ENCODE measurements at places on chromosomes 5 and 9.
A peak's percentile ranks its signal among the peaks of the same experiment; 100 is the strongest.

- no peak for DNase-seq
- H3K4me1 ChIP-seq = peaks cover 51% of the 10 kb centered on the region
- peaks cover 43% of the 10 kb centered on the region for H3K36me3 ChIP-seq
Observed at GRCh38 chr5:132766020-132766805, 10.8 kb downstream of the SEPTIN8 start.

- no peak overlapping the region for H3K27ac ChIP-seq
- no peak for DNase-seq
- no peak overlapping the region for H3K4me3 ChIP-seq
- peaks cover 7% of the 10 kb centered on the region for H3K4me1 ChIP-seq
Observed at GRCh38 chr9:18568973-18569372, 95.0 kb downstream of the ADAMTSL1 start.

DNA sequence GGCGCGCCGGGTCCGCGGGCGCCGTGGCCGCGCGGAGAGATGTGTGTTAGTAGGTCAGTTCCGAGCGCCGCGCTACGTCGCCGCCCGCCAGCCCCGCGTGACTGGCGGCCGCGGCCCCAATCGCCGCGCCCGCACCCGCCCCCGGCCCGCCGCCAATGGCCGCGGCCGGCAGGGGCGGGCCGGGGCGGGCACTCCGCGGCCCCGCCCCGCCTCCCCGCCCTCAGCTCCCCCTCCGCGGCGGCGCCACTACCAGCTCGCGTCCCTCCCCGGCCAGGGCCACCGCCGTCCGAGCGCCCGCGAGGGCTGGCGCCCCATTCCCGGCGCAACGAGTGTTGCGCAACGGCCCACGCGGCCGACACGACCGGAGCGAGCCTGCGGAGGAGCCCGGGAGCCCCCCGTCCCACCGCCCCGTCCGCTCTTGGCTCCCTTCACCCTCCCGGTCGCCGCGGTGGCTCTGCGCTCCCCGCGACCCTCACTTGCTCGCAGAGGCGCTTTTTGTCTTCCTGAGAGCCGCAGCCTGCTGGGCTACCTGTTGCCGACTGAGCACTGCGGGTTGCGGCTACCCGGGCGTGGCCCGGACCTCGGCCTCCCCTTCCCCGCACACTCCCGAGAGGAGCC, at the start of gene NFIL3:
Gene NFIL3 (minus strand): TSS at position 48 of the 618 bp plus-strand sequence. CDS start 13,098 bp downstream, outside the sequence.
- peak within 1 kb of the TSS; percentile 100 for H3K27ac ChIP-seq
- DNase-seq = peak; percentile 90
- H3K4me1 ChIP-seq = peaks cover 67% of the 10 kb centered on the region
- no peaks in the 10 kb centered on the region for H3K36me3 ChIP-seq
- peak within 1 kb of the TSS; percentile 94 for H3K4me3 ChIP-seq

GRCh38 chr5:54013556-54014194, 296.7 kb downstream of the ARL15 start:
- H3K27ac ChIP-seq = no peak overlapping the region
- no peaks in the 10 kb centered on the region for H3K36me3 ChIP-seq
- H3K4me3 ChIP-seq = no peak overlapping the region
- peak; percentile 63 for DNase-seq
- H3K27me3 ChIP-seq = no peaks in the 10 kb centered on the region
- no peaks in the 10 kb centered on the region for H3K4me1 ChIP-seq

DNA sequence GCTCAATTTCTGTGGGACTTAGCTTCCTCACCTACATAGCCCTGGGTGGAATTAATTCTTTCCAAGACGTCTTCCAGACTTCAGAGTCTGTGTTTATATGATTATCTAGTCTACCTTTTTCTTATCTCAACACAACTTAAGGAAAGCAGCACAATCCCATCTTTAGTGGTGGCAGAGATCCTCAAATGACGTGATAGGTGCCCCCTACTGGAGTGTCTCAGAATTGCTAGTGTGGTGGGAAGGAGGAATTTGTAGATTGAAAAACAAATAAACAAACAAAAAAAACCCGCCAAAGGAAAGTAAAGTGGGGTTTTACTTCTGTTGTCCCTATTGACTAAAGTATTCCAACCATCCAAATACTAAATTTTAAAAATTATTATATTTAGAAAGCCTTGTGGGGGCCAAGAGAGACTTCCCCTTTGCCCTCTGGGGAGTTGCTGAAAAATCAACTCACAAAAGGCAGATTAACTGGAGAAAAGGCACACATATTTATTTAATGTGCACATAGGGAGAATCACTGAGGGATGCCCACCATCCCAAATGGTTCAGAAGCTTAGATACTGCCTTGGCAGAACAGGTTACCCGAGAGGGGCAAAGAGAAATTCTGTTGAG, 283.3 kb downstream of the TMEM167A start:
- no peak for DNase-seq
- no peaks in the 10 kb centered on the region for H3K4me1 ChIP-seq
- no peak overlapping the region for H3K4me3 ChIP-seq
- H3K27me3 ChIP-seq = no peaks in the 10 kb centered on the region

- peak; percentile 37 for DNase-seq
- H3K27ac ChIP-seq = no peak overlapping the region
- peaks cover 25% of the 10 kb centered on the region for H3K4me1 ChIP-seq
- H3K4me3 ChIP-seq = no peak overlapping the region
- H3K36me3 ChIP-seq = peaks cover 47% of the 10 kb centered on the region
Observed at GRCh38 chr5:134580001-134580460, 52.6 kb downstream of the SAR1B start.

GRCh38 chr5:125185740-125186139, 439.3 kb upstream of the ZNF608 start:
- H3K27me3 ChIP-seq = no peaks in the 10 kb centered on the region
- no peak overlapping the region for H3K4me3 ChIP-seq
- no peak for DNase-seq

GRCh38 chr5:140590861-140591260, 26.2 kb downstream of the SLC35A4 start:
- H3K4me3 ChIP-seq = no peak overlapping the region
- no peaks in the 10 kb centered on the region for H3K36me3 ChIP-seq
- DNase-seq = no peak

DNA sequence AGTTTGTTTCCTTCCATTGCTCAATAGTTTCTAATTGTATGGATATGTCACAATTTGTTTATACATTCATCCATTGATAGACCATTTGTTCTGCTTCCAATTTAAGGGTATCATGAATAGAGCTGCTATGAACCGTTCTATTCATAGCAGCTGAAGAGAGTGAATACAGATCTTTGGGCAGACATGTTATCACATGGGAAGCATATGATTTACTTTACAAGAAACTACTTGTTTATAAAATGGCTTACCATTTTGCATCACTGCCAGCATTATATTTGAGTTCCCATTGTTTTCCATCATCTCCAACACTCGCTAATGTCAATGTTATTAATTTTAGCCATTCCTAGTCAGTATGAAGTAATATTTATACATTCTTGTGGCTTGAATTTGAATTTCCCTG, 549.0 kb downstream of the MAT2B start:
- H3K27ac ChIP-seq = no peak overlapping the region
- no peak overlapping the region for H3K4me3 ChIP-seq
- H3K4me1 ChIP-seq = no peaks in the 10 kb centered on the region

DNA sequence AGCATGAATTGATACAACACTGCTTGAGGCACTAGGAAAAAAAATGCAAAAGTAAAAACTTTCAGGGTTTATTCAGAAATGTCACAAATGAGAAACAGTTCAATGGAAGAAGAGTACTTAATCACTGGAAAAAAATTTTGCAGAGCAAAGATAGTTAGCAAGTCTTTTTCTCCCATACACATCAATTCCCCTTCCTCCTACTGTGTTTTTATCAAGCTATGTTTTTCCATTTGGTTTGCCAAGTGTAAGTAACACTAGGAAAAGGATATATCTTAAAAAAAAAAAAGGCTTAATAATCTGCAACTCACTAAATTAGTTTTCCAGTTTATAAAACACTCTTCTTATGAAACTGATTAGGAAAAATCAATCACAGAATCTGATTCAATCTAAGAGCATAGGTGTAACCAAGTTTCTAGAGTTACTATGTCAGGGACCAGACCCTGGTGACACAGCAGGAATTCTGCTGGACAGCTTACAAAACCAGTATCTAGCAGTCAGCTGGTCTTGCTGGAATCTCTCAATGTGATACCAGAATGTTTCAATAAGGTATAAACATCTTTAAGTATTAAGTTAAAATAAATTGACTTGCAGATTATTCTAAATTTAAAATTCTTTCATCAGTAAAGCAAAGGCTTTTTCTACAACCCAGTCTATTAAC, 34.7 kb downstream of the RNF145 start:
- no peaks in the 10 kb centered on the region for H3K27me3 ChIP-seq
- H3K4me1 ChIP-seq = peaks cover 22% of the 10 kb centered on the region
- no peaks in the 10 kb centered on the region for H3K36me3 ChIP-seq

DNA sequence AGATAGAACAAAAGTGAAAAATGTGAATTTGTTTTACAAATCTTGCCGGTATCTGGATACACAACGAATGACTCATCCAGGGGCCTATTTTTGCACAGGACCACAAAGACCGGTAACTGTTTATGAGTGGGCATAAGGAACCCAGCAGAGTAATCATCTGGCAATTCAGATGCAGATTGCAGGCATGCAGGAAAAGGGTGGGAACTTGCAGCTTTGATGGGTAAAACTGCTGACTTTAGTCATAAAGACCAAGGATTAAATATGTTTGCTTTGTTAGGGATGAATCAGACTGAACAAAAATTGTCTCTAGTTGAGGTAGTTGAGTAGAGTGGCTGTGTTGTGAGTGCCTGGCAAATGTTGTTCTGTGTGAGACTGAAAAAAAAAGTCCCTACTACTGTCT, 309.6 kb upstream of the CCNH start:
- no peaks in the 10 kb centered on the region for H3K36me3 ChIP-seq
- no peaks in the 10 kb centered on the region for H3K27me3 ChIP-seq
- H3K27ac ChIP-seq = no peak overlapping the region
- no peaks in the 10 kb centered on the region for H3K4me1 ChIP-seq

DNA sequence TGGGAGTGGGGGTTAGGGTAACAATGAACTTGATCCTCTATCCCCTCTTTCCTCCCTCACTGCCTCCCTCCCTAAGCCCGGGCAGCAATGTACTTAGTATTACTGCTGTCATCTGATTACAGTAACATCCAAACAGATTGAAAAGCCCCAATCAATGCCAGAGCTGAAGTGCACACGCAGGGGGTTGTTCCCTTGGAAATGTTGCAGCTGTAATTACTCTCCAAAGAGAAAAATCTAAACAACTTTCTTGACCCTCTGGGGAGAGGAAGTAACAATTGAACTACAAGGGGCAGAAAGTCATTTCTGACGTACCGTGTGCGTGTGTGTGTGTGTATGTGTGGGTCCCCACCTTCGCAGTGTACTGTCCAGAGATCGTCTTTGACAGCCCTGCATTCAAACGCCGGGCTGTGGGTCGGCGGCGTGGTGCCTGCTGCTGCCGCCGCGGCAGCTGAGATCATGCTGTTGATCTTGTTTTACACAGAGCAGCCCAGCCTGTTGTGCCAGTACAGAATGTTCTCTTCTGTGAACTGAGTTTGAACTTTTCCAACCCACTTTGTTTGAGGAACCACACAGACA, 66.0 kb upstream of the KLF9 start:
- H3K36me3 ChIP-seq = no peaks in the 10 kb centered on the region
- no peaks in the 10 kb centered on the region for H3K27me3 ChIP-seq
- H3K4me3 ChIP-seq = peak overlapping the region; percentile 23
- peak overlapping the region; percentile 96 for H3K27ac ChIP-seq
- peaks cover 90% of the 10 kb centered on the region for H3K4me1 ChIP-seq

GRCh38 chr9:96460882-96461281, 10.9 kb downstream of the HABP4 start:
- H3K4me1 ChIP-seq = no peaks in the 10 kb centered on the region
- H3K4me3 ChIP-seq = no peak overlapping the region
- H3K27me3 ChIP-seq = no peaks in the 10 kb centered on the region
- DNase-seq = no peak
- H3K27ac ChIP-seq = no peak overlapping the region

- no peak overlapping the region for H3K4me3 ChIP-seq
- DNase-seq = no peak
Observed at GRCh38 chr5:149429839-149430721, 51.0 kb upstream of the IL17B start.

GRCh38 chr9:119675951-119676350, 306.7 kb upstream of the BRINP1 start:
- H3K27ac ChIP-seq = no peak overlapping the region
- no peaks in the 10 kb centered on the region for H3K4me1 ChIP-seq
- no peaks in the 10 kb centered on the region for H3K36me3 ChIP-seq
- H3K4me3 ChIP-seq = no peak overlapping the region
- no peak for DNase-seq
- H3K27me3 ChIP-seq = no peaks in the 10 kb centered on the region

DNA sequence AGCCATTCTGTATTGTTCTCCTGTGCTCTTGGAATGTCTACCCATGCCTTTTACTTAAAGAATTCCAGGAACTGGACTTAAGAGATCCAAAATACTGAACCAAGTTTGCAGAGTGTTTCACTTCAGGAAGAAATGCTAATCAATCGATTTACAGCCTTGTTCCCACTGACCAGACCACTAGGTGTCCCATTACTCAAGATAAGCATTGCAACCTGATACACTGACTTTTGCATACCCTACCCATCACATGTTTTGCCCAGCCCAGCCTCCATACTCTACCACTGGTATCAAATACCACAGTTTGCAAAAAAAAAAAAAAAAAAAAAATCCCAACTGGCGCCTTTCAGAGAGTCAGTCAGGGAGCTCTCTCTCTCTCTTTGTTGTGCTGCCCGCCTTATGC, 550.8 kb downstream of the CDH9 start:
- H3K36me3 ChIP-seq = no peaks in the 10 kb centered on the region
- no peaks in the 10 kb centered on the region for H3K27me3 ChIP-seq
- H3K4me1 ChIP-seq = no peaks in the 10 kb centered on the region

GRCh38 chr9:104177003-104177611, 83.0 kb downstream of the SMC2 start:
- H3K27me3 ChIP-seq = no peaks in the 10 kb centered on the region
- no peak overlapping the region for H3K4me3 ChIP-seq
- no peaks in the 10 kb centered on the region for H3K36me3 ChIP-seq
- no peak overlapping the region for H3K27ac ChIP-seq
- H3K4me1 ChIP-seq = no peaks in the 10 kb centered on the region

DNA sequence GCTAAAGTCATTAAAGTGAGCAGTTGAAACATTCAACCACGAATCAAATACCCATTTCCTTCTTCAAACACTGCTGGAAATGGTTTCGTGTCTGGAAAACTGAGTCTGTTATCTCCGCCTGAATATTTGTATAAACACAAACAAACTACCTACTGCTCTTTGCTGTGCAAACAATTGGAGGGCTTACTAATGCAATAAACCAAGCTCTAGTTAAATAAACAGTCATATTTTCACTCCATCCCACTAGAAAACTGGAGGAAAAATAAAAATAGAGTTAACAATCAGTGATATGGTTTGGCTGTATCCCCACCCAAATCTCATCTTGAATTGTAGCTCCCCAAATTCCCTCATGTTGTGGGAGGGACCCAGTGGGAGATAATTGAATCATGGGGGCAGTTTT, 397.6 kb downstream of the RASEF start:
- no peak overlapping the region for H3K4me3 ChIP-seq
- DNase-seq = no peak
- no peaks in the 10 kb centered on the region for H3K4me1 ChIP-seq
- H3K36me3 ChIP-seq = no peaks in the 10 kb centered on the region
- no peak overlapping the region for H3K27ac ChIP-seq

DNA sequence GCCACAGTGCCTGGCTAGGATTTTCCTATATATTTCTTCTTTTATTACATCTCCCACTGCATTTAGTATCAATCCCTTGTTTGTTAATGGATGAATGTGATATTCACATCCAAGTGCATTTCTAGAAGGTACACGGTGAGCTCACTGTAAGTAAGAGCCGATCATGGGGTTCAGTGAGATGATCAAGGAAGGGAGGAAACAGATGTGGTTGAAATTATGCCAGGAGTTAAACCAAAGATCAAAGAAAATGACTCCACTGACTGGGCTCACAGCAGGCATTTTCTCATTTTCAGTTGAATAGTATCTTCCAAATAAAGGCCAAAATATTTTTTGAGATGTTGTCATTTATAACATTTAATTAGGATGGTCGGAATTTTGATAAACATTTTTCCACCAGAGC, 97.8 kb downstream of the CFAP90 start:
- no peaks in the 10 kb centered on the region for H3K36me3 ChIP-seq
- H3K4me1 ChIP-seq = no peaks in the 10 kb centered on the region
- H3K27me3 ChIP-seq = no peaks in the 10 kb centered on the region
- H3K4me3 ChIP-seq = no peak overlapping the region
